ENCODE measurements at places on chromosomes 16 and 17.

GRCh38 chr17:78532311-78532710 is 44.9 kb downstream of the DNAH17 start:
- DNase-seq = no peak

- no peak for DNase-seq
Measured at GRCh38 chr16:18783430-18784341, 6.4 kb downstream of the RPS15A start.

GRCh38 chr17:685006-685405 is 29.6 kb downstream of the VPS53 start:
- no peak for DNase-seq

DNA sequence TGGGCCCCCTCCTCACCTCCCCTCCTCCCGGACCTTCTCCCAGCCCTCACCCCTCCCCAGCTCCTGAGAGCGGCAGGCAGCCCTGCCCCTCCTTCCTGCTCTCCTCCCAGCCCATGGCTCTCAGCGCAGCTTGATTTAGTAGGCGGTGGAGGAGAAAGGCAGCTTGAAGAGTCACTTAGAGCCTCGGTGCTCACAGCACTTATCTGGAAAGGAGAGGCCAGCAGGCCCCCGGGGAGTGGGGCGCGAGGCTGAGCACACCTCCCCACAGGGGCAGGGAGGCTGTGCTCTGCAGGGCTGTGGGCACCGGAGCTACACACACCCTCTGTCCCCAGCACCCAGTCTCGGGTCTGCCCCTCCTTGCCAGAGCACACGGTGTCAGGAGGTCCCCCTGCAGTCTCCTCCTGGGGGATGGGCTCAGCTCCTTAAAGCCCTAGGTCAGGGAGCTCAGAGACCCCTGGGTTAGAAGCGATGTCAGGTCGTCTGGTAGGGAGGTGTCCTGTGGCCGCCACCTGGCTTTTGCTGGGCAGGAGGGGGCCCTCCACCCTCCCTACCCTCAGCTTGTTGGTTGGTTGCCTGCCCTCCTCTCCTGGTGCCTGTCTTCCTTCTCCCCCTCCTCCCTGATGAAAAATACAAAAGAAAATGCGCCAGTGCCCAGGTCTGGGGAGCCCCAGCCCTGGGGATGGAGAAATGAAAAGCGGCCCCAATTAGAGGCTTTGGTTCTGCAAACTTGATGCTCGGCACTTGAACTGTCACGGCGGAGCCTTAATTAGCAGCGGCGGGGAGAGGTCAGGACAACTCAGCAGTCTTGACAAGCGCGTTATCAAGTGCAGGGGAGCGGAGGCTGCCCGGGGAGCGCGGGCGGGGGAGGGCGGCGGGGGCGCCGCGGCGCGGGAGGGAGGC is 151.1 kb upstream of the GSE1 start:
- DNase-seq = no peak

DNA sequence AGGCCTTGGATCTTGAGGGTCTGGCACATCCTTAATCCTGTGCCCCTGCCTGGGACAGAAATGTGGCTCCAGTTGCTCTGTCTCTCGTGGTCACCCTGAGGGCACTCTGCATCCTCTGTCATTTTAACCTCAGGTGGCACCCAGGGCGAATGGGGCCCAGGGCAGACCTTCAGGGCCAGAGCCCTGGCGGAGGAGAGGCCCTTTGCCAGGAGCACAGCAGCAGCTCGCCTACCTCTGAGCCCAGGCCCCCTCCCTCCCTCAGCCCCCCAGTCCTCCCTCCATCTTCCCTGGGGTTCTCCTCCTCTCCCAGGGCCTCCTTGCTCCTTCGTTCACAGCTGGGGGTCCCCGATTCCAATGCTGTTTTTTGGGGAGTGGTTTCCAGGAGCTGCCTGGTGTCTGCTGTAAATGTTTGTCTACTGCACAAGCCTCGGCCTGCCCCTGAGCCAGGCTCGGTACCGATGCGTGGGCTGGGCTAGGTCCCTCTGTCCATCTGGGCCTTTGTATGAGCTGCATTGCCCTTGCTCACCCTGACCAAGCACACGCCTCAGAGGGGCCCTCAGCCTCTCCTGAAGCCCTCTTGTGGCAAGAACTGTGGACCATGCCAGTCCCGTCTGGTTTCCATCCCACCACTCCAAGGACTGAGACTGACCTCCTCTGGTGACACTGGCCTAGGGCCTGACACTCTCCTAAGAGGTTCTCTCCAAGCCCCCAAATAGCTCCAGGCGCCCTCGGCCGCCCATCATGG is 4.0 kb upstream of the ADGRG3 start:
- no peak for DNase-seq
